Stimulated activated CD8-positive, alpha-beta memory T cell treated with anti-CD3 and anti-CD28 coated beads, Interleukin-15, amount 100 ng/mL, for 4 hours (primary cell): ENCODE measurements at places on chromosomes 1 and 21.

- DNase-seq: no peak
Measured at GRCh38 chr1:10033359-10033845, 644 bp downstream of the UBE4B start.

DNA sequence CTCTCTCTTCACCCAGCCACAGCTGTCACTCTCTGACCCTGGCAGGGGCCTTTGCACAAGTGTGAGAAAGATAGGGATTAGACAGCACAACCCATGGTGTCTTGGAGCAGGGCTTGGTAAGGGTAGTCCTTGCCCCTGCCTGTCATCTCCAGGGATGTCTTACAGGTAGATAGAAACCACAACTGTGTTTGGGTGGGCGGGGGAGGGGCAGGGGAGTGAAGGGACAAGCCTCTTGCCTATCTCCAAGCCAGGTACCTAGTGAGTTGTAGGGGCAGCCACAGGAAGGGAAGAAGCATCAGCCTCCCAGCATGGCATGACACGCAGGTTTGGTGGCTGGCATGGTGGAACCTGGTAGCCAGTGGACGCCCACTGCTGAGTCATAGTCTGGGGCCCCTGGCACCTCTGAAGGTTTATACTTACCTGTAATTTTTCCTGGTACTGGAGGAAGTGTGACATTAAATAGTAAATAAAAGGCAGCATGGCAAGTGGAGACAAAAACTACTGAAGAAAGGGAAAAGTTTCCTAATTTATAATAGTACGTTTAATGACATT is 97.5 kb downstream of the CLEC20A start:
- no peak for DNase-seq

- DNase-seq: no peak
Measured at GRCh38 chr1:169708647-169709046, 2.8 kb downstream of the SELL start.

GRCh38 chr1:77857552-77857951 is 30.9 kb upstream of the NEXN start:
- DNase-seq: no peak

GRCh38 chr1:202349206-202349928 is 868 bp downstream of the PPP1R12B start:
- no peak for DNase-seq

- peak; percentile 32 for DNase-seq
Measured at GRCh38 chr1:225652729-225653462, at the start of gene ENAH. Gene ENAH (minus strand): TSS chr1:225653123. CDS start chr1:225652690, 433 bp downstream.

DNA sequence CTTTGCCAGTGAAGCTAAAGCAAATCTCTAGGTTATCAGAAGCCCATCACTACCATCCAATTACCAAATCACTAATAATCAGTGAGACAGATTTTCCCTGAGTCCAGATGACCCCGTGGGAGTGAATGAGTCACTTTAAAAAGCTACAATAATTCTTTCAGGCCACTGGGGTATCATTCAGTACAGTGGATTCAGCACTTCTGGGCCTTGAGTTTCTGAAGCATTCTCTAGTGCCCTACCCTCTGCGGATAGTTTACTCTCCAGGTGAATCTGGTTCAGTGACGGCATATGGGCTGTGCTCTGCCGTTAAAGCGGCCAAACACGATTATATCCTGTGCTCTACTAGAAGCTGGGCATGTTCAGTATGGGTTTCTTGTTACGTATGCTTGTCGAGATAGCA is 26.1 kb downstream of the NR5A2 start:
- no peak for DNase-seq

DNA sequence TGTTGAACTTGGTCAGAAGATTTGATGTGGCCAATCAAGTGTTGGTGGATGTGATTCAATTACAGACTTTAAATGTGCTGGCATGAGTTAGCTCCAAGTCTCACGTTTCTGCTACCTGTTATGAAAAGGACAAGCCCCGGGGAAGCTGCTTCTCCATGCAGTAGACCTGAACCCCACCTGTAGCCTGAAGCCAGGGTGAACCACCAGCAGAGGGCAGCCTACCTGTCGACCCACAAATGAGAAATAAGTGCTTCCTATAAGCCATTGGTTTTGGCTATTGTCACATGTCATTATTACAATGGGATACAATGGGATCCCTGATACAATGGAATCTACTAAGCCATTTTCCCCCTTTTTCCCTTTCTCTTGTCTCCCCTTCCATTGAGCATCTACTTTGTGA is 230.2 kb downstream of the PRDM2 start:
- no peak for DNase-seq

GRCh38 chr1:184340984-184341383 is 45.8 kb upstream of the C1orf21 start:
- DNase-seq: no peak

- DNase-seq: no peak
Measured at GRCh38 chr1:119249283-119249682, 108.8 kb upstream of the WARS2 start.

- no peak for DNase-seq
Measured at GRCh38 chr1:182163821-182164223, 102.3 kb upstream of the ZNF648 start.

- no peak for DNase-seq
Measured at GRCh38 chr1:180247580-180247979, 17.5 kb downstream of the LHX4 start.

DNA sequence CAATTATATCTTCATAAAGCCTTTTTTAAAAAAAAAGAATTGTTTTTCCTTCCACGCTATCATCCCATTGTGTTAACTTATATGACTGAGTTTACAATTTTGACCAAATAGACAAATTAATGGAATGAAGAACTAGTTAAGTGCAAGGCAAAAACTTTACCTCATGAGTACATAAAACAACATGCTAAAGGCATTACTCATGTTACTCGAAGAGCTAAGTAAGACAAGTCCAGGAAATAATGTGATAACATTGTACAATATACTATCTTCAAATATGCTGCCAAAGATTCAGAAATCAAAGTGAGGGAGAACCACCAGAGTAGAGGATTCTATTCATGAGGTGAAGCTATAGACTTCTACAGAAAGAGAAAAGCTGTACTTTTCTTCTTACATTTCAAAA is 24.2 kb upstream of the DYNLT5 start:
- no peak for DNase-seq

- DNase-seq: no peak
Measured at GRCh38 chr1:116711263-116711840, 42.9 kb upstream of the CD2 start.

- no peak for DNase-seq
Measured at GRCh38 chr1:194929357-194929756, 1678.9 kb downstream of the KCNT2 start.

DNA sequence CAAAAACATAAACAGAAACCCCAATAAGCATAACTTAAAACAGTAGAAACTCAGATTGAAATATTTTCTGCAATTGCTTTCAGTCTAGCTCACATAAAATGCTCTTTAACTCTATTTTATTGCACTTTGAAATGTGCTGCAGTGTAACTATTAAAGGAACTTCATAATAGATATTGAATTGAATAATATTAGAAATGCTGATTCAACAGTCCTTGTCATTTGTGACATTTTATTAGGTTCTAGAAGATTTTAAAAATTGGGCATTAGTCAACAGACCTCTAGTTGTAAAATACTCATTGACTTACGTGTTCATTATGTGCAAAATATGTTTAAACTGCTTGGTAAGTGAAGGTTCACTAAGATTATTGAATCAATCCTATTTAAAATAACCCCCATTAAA is 1422.3 kb downstream of the PLA2G4A start:
- DNase-seq: no peak

- no peak for DNase-seq
Measured at GRCh38 chr1:191096405-191096804, 618.7 kb upstream of the BRINP3 start.

DNA sequence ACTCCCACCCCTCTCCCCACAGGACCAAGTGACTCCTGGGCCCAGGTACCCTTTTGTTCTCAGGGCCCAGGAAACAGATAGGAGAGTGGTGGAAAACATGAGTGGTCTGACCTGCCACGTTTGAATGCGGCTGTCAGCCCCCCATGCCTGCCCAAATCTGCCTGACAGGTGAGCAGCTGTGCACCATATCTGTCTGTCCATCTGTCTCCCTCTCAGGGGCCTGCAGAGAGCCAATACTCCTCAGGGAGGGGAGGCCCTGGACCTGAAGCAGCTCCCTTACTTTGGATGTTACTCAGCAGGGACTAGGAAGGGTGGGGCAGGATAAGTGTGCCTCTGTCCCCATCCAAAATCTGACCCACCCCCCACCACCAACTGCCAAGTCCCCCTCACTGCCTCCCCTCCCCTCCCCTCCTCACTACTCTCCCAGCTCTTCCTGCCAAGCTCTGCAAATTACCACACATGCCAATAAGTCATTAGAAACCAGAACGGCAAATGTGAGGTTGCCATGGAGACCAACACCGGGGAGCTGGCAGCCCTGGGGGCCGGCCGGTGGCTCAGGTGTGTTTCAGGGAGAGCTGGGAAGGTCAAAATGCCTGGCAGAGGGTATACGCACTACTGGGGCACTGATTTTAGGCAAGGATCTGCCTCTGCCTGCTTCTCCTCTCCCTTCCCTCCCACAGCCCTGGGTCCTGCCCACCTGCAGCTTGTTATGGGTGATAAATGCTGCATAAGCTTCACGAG is 11.5 kb downstream of the LRRN2 start:
- no peak for DNase-seq

DNA sequence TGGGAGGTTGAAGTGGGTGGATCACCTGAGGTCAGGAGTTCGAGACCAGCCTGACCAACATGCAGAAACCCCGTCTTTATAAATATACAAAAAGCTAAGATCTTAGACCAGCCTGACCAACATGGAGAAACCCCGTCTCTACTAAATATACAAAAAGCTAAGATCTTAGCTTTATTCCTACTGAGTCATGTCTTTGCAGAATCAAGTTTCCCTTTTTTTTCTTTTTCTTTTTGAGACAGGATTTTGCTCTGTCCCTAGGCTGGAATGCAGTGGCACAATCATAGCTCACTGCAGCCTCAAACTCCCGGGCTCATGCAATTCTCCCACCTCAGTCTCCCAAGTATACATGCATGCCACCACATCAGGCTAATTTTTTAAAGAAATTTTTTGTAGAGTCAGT is 21.4 kb downstream of the KDM5B start:
- no peak for DNase-seq
